ENCODE measurements at places on chromosomes 3 and 15.

DNA sequence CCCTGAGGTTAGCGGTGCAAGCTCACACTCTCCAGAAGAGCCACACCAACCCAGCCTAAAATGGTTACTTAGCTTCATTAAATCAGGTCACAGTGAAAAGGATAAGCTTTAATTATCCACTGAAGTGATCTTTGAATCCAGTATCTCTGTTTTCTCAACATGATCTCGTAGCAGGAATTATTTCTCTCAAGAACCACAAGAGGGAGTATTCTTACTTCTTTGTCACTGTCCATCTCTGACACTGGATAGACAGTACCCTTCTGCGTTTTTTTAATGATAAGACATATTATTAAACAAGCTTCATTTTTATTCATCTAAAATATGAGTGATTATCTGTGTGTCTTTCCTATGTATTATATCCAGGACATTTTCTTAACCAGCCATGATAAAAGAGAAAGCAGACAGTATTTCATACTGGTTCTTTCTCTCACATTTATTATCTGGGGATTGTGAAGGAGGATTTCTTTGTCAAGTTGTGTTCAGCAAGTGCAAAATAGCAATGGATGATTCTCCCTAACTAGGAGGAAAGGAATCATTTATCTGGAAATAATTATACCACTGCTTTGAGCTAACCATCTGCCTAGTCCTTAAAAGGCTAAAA, 105.4 kb upstream of the CCDC54 start:
- peak; percentile 65 for DNase-seq

DNA sequence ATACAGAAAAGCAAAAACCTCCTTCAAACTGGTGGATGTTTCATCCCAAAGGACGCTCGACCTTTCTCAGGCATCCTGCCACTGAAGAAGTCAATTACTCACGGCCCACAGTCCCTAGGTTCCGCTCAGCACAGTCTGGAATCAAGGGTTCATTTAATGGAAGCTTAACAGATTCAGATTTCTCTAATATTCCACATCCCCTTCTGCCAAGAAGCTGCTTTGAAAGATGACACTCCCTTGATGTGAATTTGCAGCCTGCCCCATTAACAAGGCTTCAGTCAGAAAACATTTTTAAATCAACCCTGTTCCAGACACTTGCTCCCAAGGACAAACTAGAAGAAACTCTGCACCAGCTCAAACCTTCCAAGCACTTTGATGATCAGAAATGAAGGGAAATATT, 81.2 kb downstream of the LIPC start:
- DNase-seq = no peak

- no peak for DNase-seq
These were observed 26.3 kb upstream of the ZNF148 start for GRCh38 chr3:125401402-125401801.

DNA sequence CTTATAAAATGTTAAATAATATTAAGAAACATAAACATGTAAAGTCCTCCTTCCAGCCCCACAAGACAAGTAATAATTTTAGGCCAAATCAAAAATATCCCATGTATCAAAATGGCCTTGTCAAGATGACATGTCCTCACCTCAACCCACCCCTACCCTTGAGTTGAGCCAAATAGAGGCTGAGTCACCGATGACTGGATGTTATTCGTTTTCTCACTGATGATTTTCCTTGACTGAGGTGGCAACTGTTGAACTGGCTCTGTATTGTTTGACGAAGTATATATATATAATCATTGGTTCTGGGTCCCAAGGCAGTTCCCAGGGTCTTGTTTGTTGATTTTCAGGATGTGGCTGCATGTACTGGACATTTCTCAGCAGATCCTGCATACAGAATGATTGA, 75.3 kb downstream of the TMEM108 start:
- no peak for DNase-seq

DNA sequence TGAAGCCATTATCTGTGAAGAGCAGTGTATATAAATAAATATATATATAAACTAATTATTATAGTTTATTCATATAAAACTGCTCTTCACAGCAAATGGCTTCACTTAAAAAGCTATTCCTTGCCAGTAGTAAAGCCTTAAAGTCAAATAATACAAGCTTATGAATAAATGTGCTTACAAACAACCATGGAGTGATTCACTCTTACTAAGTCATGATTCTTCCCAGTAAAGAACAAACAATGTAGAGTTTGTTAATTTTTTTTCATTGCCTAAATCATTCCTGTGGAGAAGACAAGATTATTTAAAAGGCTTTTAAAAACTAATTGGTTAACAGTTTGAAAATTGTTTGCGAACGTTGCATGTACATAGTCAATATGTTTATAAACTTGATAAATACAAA, 140.7 kb downstream of the PLCH1 start:
- no peak for DNase-seq

- DNase-seq = no peak
These were observed 35.4 kb downstream of the RBP2 start for GRCh38 chr3:139440639-139441556.

- no peak for DNase-seq
These were observed 13.0 kb downstream of the THBS1 start for GRCh38 chr15:39593656-39594445.

GRCh38 chr3:186038360-186038759, 70.5 kb downstream of the ETV5 start:
- no peak for DNase-seq

DNA sequence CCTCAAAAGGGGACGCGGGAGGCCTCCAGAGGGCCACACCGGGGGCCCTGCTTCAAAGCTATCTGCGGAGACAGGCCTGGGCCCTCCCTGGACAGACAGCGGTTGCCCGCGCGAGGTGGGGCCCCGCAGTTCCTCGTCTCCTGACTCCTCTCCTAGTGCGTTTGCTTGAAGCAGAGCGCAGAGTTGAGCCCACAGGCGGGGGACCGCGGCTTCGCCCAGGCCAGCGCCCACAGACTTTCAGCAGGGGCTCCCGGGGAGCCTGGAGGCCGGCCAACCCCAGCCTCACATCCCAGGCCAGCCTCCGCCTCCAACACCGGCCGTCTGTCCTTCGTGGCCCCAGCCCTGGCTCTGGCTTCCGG, 540 bp upstream of the ADAMTS7 start:
- no peak for DNase-seq

DNA sequence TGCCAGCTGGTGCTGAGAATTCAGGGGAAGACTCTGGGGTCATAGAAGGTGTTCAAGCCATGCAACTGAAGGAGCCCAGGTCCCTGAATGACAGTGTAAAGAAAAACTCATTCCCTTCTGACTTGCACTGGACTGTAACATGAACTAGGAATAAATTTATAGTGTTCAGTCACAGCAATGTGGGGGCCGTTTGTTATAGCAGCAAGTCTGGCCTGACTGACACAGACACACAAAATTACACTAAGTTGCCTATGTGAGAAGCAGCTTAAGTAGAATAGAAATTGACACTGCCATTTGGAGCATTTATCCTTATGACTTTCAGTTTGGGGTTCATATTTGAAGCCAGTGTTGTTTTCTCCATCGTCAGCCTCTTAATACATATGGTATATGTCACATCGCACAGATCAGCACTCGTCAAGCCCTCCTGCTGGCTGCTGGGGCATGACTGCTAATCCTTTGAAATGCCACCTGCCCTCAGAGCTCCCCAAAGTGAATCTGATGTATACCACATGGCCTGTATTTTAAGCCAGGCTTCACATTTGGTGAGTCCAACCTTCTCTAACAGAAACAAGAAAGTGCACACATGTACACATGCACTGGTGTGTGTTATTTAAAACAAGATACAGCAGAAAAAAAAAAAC, 17.1 kb upstream of the HEG1 start:
- peak; percentile 33 for DNase-seq

- peak; percentile 52 for DNase-seq
These were observed 121.1 kb downstream of the OXSM start for GRCh38 chr3:25910997-25911396.

DNA sequence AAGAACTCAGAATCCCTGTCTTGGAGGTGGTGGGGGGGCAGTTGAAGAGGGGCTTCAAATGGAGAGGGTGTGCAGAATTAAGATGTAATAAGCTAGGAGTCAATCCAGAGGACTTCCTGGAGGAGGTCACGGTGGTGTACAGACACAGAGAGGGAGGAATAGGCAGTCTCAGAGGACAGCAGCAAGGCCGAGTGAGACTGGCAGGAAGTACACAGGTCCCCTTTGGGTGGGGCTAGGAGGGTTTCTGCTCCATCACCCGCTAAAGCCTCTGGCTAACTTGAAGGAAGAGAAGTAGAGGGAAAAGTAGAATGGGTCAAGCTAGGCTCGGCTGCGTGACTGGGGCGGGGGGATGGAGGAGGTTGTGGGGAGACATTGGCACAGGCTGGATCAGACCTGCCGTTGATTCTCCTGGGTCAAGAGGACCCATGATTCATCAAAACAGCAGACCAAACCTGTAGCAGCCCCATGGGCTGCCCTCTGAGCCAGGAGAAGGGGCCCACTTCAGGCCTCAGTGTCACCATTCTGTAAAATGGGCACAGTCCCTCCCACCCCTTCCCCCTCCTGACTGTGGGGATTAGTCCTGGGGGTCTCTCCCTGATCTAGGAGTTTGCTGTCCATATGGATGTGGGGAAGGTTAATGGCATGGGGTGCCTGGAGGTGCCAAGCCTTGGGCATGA, 16.9 kb downstream of the CSPG4 start:
- peak; percentile 42 for DNase-seq

- DNase-seq = no peak
These were observed 656.2 kb downstream of the GBE1 start for GRCh38 chr3:81105206-81105605.

GRCh38 chr15:29311696-29312095, 42.1 kb upstream of the NSMCE3 start:
- no peak for DNase-seq

GRCh38 chr3:194285850-194286197, 65.3 kb downstream of the CPN2 start:
- DNase-seq = no peak

DNA sequence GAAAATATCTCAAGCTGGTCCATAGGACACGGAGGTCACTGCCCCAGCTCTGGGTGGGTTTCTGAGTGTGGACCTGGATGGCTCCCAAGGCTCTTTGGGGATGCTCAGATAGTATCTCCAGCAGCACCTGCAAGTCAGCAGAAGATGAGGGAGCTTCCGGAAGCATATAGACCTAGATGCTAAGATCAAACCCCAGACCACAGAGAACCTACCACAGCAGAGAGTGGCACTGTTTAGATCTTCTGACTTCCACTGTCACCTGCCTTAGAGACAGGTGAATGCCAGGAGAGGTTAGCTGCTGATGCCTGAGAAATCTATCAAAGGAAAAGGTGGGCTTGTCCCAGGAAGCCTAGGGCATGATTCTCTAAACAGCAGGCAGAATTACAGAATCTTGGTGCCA, 105.7 kb upstream of the TRPM1 start:
- no peak for DNase-seq

DNA sequence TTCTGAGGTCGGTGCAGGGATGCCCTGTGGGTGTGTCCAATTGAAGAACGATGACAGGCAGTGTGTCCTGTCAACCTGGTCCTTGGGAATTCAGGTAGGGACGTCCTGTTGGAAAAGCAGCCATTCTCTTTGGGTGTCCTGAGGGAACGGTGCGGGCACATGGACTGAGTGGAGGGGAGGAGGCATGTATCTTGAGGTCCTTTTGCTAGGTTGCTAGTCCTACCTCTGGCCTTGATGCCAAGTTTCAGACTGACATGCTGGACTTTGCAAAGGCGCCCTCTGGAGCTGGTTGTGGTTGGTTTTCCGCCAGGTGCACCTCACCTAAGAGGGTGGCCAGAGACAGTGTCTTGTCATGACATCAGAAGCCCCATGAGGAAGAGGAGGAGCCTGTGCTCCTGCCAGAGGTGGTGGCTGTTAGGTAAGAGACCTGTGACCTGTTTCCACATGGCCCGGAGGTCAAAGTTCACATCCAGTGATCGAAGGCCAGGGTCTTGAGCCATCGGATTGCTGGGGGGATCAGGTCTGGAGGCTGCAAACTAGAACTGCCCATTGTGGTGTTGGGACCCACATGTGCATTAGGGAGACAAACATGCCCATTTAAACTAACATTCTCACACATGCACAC, 106.3 kb downstream of the SNRPN start:
- DNase-seq = no peak

DNA sequence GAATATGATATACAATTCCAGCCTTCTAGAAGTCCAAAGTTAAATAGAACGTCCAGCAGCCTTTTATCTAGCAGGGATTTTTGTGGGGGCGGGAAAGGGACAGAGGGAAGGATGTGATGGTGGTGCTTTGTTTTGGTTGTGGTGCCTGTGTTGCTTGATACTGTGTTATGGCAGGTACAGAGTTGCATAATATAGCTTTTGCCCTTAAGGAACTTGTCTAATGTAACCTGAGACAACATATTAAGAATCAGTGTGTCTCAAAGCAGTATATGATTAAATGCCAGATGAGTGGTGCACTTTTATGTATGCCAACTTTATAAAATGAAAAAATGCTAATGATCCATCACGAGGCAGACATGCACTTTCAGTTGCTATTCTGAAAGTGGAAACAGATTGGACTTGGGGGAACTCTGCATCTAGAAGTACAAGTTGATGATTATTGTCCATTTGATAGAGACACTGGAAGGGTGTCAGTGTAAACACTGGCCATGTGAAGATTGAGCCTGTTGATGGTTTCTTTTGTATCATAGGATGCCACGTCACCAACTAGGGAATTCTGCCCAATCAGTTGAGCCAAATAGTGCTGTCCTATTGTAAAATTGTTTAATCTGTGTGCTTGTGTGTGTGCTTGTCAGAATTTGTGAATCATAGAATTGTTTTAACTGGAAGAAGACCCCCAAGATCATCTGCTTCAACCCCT, 23.0 kb downstream of the NEO1 start:
- no peak for DNase-seq

DNA sequence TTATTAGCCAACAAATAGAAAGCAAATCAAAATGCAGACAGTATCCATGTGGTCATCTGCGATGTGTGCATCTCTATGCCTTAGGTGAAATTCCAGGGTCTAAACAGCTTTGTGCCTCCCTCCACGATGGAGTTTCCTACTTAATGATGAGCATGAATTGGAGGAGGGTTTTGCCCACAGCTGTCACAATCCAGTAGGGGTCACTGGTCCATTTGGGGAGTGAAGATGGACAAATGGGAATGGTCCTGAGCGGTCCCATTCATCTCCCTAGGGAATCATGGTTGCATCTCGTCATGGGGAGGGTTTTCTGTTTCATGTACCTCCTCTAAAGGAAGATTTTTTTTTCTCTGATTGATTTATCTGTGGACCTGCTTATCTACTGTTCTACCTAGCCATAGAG, 358.0 kb downstream of the PTPRG start:
- DNase-seq = no peak

- no peak for DNase-seq
These were observed 137.0 kb downstream of the THRB start for GRCh38 chr3:24357635-24358034.

All from NAMALWA (cell line).